ENCODE measurements at places on chromosomes 1 and 21.

DNA sequence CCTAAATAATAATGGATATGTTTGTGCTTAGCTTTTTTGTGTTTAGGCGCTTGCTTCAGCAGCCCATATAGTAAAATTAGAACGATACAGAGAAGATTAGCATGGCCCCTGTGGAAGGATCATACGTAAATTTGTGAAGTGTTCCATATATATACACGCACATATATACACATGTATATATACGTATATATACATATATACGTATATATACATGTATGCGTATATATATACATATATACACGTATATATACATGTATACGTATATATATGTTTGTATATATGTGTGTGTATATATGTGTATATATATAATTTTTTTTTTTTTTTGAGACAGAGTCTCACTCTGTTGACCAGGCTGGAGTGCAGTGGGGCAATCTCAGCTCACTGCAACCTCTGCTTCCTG is 17.4 kb downstream of the SNX27 start:
- no peak for DNase-seq

GRCh38 chr1:182441719-182442118 is 8.2 kb upstream of the RGSL1 start:
- no peak for DNase-seq

DNA sequence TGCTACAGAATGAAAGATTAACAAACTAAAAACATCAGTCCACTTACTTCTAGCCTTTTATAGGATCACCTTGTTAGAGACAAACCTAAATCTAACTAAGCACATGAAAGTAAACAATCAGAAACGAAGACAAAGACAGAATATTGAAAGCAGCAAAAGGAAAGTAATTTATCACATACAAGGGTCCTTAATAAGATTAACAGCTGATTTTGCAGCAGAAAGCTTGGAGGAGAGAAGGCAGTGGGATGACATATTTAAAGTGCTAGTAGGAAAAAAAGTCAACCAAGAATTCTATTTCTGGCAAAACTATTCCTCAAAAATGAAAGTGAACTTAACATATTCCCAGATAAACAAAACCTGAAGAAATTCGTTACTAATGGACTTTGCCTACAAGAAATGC is 286.4 kb downstream of the RWDD3 start:
- no peak for DNase-seq

- DNase-seq = peak; percentile 14
These were observed 688 bp downstream of the PRXL2B start for GRCh38 chr1:2587071-2587859.

All from heart right ventricle (tissue), 16 donors.